ENCODE measurements at places on chromosomes 1 and 21.

GRCh38 chr1:74429580-74429979 lies 82.8 kb downstream of the LRRC53 start:
- H3K27me3 ChIP-seq = no peaks in the 10 kb centered on the region
- no peaks in the 10 kb centered on the region for H3K4me1 ChIP-seq
- H3K36me3 ChIP-seq = no peaks in the 10 kb centered on the region

GRCh38 chr1:169395955-169396354 lies 28.0 kb downstream of the BLZF1 start:
- no peak overlapping the region for H3K27ac ChIP-seq
- peaks cover 76% of the 10 kb centered on the region for H3K36me3 ChIP-seq
- H3K4me1 ChIP-seq = peaks cover under 1% of the 10 kb centered on the region

DNA sequence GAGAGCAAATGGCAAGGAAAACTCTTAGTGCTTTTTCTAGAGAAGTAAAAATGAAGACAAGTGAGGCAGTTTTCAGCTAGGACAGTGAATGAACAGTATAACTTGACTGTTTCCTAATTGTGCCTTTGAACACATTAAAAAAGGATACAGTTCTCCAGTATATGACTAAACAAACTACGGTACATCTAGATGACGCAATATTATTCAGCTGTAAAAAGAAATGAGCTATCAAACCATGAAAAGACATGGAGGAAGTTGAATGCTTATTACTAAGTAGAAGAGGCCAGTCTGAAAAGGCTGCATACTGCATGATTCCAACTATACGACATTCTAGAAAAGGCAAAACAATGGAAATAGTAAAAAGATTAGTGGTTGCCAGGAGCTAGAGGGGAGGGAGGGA lies 206.3 kb downstream of the SIPA1L2 start:
- H3K4me3 ChIP-seq = no peak overlapping the region
- H3K27ac ChIP-seq = no peak overlapping the region
- H3K27me3 ChIP-seq = peaks cover under 1% of the 10 kb centered on the region

GRCh38 chr1:169128562-169128961 lies 22.1 kb downstream of the ATP1B1 start:
- H3K27ac ChIP-seq = peak overlapping the region; percentile 5
- peaks cover 71% of the 10 kb centered on the region for H3K36me3 ChIP-seq
- H3K4me3 ChIP-seq = no peak overlapping the region

DNA sequence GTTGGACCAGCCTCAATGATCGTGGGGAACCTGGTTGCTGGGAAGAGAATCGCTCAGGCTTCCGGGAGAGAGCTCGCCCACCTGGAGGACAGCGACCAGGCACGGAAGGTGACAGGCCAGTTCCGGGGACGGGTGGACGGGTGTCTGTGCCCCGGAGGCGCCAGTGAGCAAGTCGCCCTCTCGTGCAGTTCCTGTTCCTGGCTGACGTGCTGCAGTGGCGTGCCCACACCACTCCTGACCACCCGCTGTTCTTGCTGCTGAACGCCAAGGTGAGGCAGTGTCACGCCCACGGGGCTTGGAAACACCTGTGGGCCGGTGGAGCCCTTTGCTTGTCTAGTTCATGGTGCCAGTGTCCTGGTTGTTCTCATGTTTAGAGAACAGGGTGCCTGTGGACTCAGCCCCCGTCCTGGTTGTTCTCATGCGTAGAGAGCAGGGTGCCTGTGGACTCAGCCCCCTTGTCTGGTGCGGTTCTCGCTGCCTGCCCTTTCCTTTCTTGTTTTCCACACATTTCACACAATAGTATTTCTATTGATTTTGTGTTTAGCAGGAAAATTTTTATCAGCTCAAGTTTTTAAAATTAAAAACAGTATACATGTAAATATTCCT lies 53.1 kb downstream of the S100B start:
- peaks cover 21% of the 10 kb centered on the region for H3K4me1 ChIP-seq
- H3K36me3 ChIP-seq = peaks cover 50% of the 10 kb centered on the region
- no peak overlapping the region for H3K27ac ChIP-seq
- peak overlapping the region; percentile 8 for H3K4me3 ChIP-seq
- DNase-seq = no peak

DNA sequence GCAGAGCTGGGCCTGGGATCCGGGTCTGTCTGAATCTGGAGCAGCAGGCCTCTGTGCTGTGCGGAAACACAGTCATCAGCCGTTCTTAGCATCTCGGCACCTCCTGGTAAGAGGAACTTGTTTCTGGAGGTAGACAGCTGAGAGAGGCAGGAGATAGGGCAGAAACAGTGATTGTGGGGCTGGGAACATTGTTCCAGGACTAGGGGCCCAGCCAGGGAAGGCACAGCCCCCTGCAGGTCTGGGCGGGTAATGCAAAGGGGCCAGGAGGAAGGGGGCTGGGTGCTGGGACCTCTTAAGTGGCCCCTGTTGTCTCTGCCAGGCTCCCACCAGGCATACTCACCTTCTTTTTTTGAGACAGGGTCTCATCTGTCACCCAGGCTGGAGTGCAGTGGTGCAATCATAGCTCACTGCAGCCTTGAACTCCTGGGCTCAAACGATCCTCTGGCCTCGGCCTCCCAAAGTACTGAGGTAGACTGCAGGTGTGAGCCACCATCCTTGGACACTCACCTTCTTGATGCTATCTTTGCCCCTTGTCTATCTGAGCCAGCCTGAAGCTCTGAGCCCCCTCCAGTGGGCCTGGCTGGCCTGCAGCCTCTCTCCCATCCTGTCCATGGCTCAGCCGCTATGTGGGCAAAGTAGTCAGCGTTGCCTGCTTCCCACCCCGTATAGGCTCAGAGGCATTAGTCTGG lies 134.3 kb upstream of the ZBTB40 start:
- H3K36me3 ChIP-seq = no peaks in the 10 kb centered on the region
- H3K27me3 ChIP-seq = peaks cover 7% of the 10 kb centered on the region
- H3K27ac ChIP-seq = no peak overlapping the region
- no peak for DNase-seq
- no peak overlapping the region for H3K4me3 ChIP-seq

Data from activated T-helper 2 cell treated with anti-CD3 and anti-CD28 coated beads, Interferon-gamma antibody, Interleukin-2, Interleukin-4, amounts not matched to agents 10 μg/mL and 5 μg/mL and 100 μg/mL, durations not matched to agents 14 hours and 24 hours and 36 hours (primary cell).